ENCODE measurements at places on chromosomes 16 and 17.

DNA sequence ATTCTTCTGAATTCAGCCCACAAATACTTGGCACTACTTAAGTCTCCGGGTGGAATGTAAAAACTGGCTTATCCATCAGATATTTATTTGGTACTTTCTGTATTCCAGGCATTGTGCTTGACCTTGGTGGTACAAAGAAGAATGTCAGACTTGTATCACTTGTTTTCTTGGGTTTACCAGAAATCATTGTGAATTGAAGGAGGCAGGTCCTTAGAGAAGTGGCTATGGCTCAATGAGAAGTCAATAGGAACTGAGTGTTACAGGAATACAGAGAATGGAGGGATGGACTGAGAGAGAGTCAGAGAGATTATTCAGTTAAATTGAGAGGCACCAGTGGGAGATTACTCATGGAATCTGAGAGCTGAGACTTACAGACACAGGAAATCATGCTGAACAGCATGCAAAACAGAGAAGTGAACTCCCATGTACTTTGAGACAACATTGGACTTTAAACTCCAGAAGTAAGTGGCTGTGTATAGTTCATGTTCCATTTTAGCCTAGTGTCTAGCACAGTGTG, 704.1 kb downstream of the CDH11 start:
- DNase-seq = no peak

- DNase-seq = no peak
Measured at GRCh38 chr17:28974451-28974850, 23.1 kb upstream of the PHF12 start.

DNA sequence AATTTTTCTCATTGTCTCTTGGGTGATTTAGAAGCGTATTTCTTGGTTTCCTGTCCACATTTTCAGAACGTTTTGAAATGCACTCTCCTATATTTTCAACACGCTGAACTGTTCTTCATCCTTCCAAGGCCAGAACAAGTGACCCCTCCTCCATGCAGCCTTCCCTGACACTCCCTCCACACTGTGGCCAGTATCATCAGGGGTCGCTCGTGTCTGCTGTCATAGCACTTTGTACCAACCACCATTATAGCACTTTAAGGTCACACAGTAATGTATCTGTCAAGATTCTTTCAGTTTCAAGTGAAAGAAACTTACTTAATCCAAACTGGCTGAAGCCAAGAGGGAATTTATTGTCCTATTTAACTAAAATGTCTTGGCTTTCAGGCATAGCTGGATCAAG, 17.5 kb upstream of the IL21R start:
- no peak for DNase-seq

DNA sequence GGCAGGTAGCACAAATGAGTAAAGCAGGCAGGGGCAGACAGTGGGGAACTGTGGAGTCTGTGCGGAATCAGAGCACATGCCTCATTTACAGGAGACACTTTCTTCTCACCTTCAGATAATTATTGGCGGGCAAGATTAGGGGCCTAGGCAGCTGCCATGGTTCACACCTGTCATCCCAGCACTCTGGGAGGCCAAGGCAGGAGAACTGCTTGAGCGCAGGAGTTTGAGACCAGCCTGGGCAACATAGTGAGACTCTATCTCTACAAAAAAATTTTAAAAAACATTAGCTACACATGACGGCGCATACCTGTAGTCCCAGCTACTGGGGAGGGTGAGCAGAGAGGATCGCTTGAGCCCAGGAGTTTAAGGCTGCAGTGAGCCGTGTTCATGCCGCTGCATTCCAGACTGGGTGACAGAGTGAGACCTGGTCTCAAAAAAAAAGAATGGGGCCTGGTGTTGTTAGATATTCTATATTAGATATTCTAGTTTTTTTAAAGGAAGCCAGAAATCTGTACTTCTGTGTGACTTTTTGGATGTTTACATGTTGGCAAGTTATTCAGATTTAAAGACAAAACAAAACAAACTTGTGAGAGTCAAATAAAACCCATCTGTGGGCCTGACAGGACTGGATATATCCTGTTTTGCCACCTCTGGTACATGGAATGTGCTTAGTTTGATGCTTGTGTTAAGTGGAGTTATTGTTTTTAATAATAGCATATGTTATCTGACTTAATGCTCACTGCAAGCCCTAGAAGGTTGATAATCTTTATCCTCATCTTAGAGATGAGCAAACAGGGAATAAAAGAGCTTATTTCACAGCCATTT, 4.9 kb upstream of the LPCAT2 start:
- DNase-seq = no peak

GRCh38 chr17:35449371-35449931, 885 bp upstream of the SLFN13 start:
- DNase-seq = no peak
